ENCODE measurements at places on chromosomes 6 and 20. TPM values are rescaled to one million over a fixed set of nuclear protein-coding genes. Genes with fewer than 3 reads are reported as not detected.

GRCh38 chr6:15421945-15422733 is 176.3 kb downstream of the JARID2 start:
- no peak for DNase-seq

DNA sequence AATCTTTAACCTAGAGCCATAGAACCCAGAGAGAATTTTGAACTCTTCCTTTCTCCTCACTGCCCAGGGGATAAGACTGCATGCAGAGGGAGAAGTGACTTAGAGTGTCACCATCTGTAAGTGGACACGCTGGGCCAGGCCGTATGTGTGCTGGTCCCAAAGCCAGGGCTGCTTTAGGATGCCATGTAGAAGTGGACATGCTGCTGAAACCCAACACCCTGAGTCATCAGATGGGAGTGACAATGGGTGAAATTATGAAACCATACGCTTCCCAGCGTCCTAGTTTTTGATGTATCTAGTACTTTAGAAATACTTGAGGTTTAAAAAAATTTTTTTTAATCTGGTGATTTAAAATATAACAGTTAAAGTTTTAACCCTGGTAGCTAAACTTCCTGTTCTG is 191.1 kb downstream of the FNDC1 start:
- no peak for DNase-seq

GRCh38 chr6:131412960-131413830 is 159.8 kb upstream of the ARG1 start:
- no peak for DNase-seq

- DNase-seq = no peak
Observed at GRCh38 chr6:43491750-43492661, 14.6 kb downstream of the TJAP1 start.

- no peak for DNase-seq
Observed at GRCh38 chr6:149727793-149728498, 10.0 kb upstream of the LATS1 start.

DNA sequence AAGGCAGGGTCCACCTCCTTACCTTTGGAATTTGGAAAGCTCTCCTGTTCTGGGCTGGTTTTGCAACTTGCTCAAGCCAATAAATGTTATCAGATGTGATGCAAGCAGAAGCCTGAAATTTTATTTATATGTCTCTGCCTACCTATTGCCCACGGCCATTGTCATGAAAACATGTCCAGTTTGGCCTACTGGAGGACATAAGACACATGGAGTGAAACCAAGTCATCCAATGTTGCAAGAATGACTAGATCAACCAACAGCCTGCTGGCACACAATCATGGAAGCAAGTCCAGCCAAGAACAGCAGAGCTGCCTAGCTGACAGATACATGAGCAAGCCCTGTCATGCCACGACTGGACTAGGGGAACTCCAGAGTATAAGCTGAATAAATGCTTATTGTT is 56.7 kb upstream of the IRAK1BP1 start:
- no peak for DNase-seq

- no peak for DNase-seq
Observed at GRCh38 chr6:3722785-3723184, 28.7 kb downstream of the PXDC1 start.

- no peak for DNase-seq
Observed at GRCh38 chr6:80480421-80481157, 374.1 kb downstream of the BCKDHB start.

DNA sequence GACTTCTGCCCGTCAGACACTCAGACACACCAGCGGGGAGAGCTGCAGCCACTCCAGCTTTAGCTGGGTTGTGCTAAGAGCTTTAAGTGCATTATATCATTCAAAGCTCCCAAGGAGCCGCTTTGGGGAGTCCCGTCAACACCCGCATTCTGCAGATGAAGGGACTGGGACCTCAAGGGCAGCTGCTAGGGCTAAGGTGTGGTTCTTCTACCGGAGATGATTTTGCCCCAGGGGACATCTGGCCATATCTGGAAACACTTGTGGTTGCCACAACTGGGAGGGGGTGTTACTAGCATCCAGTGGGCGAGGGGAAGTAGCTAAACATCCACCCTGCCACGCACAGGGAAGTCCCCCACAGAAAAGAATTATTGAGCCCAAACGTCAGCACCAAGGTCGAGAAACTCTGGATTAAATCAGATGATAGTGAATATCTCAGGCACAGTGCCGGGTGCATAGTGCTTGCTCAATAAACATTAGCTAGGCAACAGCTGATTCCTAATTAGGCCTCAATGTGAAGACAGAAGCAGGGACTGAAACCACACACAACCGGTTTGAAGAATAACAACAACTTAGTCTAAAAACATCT is 29.6 kb downstream of the PMEPA1 start:
- DNase-seq = no peak

DNA sequence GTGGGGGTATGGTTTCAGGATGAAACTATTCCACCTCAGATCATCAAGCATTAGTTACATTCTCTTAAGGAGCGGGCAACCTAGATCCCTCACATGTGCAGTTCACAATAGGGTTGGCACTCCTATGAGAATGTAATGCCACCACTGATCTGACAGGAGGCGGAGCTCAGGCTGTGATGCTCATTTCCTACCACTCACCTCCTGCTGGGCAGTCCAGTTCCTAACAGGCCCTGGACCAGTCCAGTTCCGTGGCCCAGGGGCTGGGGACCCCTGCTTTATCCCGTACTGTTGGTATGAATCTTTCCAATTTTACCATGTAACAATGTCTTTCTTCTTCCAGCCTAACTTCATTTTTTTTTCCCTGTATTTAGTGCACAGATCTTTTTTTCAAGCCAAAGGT is 94.9 kb downstream of the OGFRL1 start:
- no peak for DNase-seq

GRCh38 chr6:41170547-41171160 is 7.7 kb upstream of the TREM2 start:
- no peak for DNase-seq

GRCh38 chr6:33144373-33144772 is 47.9 kb downstream of the COL11A2 start:
- no peak for DNase-seq

SLC22A3 gene
- polyA plus RNA-seq = 32.8 TPM

RBBP9 gene
- 38.2 TPM for polyA plus RNA-seq

LIME1 gene
- polyA plus RNA-seq = 2.9 TPM

PPP1R16B gene
- 7.4 TPM for polyA plus RNA-seq

PTCRA gene
- polyA plus RNA-seq = 0.28 TPM

RGL2 gene
- polyA plus RNA-seq = 149 TPM

SSTR4 gene
- 0.25 TPM for polyA plus RNA-seq
